T-helper 9 cell (primary cell): ENCODE measurements at places on chromosomes 13 and 19.

- DNase-seq: no peak
Measured at GRCh38 chr19:11693505-11694499, 44.9 kb downstream of the ZNF823 start.

GRCh38 chr13:34620862-34621261 is 321.2 kb upstream of the NBEA start:
- DNase-seq: no peak

GRCh38 chr13:33263976-33264619 is 21.5 kb downstream of the STARD13 start:
- no peak for DNase-seq

GRCh38 chr13:46062185-46062584 is 9.6 kb upstream of the ZC3H13 start:
- DNase-seq: no peak

- DNase-seq: no peak
Measured at GRCh38 chr19:33558151-33558550, 36.6 kb upstream of the PEPD start.

GRCh38 chr19:45640849-45641273 is 1.7 kb upstream of the EML2 start:
- DNase-seq: no peak

DNA sequence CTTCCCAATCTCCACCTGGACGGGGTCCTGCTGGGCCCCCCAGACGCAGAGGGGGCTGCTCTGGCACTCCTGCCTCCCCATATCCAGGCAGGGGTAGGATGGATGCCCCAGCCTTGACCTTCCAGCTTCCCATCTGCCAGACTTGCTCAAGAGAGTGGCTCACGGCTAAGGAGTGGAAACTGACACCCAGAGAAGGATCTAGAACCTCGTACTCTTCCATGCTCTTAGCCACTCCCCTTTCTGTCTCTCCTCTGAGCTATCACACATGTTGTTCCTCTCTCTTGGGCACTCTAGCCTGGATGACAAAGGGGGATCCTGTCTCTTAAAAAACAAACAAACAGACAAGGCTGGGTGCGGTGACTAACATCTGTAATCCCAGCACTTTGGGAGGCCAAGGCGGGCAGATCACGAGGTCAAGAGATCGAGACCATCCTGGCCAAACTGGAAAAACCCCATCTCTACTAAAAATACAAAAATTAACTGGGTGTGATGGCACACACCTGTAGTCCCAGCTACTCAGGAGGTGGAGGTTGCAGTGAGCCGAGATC is 12.2 kb upstream of the FUT5 start:
- DNase-seq: no peak

- no peak for DNase-seq
Measured at GRCh38 chr19:49639401-49640112, 386 bp downstream of the RRAS start.

GRCh38 chr13:75445717-75446499 is 36.1 kb downstream of the TBC1D4 start:
- no peak for DNase-seq

DNA sequence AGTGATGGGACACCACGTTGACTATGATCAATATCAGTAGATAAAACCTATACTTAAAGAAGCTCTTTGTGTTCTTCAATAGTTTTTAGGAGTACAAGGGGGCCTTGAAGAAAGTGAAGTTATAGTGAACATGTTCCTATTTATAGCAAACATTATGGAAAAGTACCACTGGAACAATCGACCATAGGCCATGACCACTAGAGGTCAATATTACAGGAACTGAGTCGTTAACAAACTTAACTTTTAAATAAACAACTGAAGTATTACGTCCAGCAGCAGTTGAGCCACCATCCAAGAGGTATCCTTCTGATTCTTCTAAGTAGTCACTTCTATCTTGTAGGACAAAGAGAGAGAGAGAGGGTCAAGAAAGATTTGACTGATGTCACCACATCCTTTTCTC is 391.0 kb upstream of the SLITRK5 start:
- no peak for DNase-seq

GRCh38 chr19:34023381-34023780 is 148.9 kb upstream of the LSM14A start:
- DNase-seq: no peak

DNA sequence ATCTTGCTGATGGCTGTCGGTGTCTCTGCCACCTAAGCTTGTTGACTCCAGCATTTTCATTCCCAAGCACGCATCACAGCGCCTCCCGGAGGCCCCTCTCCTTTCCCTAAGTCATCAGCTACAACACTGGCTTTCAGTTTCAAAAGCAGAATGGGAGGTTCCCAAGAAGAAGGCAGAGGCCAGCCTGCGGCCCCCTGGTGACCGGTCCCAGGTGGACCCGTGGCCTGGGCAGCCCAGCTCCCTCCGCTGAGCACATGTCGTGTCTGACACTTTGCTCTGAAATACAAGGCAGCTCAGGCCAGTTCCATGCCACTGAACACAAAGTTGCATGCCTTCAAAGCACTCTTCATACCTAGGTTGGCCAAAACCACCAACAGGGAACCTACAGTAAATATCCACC is 8.5 kb downstream of the MLLT1 start:
- no peak for DNase-seq

DNA sequence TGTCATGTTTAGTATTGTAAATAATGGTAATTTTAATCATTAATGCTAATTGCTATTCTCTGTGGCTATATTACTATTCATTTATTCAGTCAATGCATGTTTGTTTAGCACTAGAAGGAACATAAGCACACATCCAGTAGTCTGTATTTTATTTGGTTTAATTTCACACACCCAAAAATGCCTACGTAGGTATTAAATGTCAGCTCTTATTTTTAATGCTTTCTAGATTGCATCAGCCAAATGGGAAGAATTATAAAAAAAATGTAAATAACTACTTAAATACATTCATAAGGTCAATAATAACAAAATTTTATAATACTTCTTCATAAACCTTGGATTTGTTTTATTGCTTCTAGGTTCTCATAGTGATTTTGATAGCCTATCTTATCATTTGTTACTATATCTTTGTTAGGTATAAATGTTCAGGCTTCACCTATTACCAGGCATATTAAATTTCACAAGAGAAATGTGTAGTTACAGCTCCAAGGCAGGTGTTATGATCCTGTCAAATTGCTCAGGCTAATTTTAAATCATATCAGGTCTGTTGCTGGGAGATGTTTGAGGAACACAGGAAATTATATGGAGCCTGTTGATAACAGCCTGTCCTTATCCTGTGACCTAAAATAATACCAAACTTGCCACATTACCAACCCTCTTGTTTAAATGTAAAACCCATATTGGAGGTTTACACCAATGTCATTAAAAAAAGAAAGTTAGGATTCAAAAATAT is 34.4 kb downstream of the ITGBL1 start:
- DNase-seq: no peak

GRCh38 chr13:71323266-71323665 is 543.7 kb downstream of the DACH1 start:
- no peak for DNase-seq

- DNase-seq: no peak
Measured at GRCh38 chr19:29630655-29631054, 24.6 kb downstream of the POP4 start.

GRCh38 chr19:42095814-42096230 is 19.9 kb downstream of the ZNF574 start:
- DNase-seq: no peak
